NCI-H524 treated with DMSO at 0.1 percent for 48 hours (cell line): ENCODE measurements at places on chromosomes 5 and 9.

DNA sequence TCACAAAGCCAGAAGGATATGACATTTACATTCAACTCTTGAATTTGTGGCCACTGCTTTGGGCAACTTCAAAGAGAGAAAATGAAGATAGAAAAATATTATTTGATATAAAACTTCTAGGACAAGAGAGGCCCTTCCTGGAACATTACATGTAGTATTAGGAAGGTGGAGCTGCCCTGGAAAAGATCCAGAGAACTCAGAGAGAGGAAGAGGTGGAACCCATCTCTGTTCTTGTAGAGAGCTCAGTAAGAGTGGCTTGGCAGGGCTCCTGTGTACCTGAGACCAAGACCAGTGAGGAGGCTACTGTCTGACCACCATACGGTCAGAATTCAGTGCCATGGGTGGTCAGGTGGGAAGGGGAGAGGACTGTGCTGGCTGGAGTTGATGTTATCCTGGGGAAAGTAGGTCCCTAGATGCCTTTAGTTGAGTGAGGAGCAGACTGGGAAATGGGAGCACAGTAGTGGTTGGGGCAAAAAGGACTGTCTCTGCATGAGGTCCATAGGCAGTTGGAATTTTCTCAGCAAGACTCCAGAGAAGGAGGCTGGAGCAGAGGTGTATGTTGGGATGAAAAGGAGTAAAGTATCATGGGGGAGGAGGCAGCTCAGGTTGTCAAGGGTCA is 7.6 kb downstream of the TGFBI start:
- no peak for DNase-seq

DNA sequence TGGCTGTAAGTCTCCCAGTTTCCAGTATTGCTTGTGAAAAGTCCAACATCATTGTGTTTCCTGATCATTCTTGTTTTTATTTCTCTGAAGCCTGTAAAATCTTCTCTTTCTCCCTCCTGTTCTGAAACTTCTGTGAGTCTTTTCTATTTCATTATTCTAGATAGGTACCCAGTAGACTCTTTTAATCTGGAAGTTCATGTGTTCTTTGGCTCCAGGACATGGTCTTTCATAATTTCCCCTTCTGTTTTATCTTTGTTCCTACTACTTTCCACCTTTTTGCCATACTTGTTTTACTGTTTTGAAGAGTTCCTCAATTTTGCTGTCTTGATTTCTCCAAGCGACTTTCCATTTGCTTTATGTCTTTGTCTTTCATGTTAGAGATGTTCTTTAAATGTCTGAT is 168.1 kb downstream of the APBA1 start:
- DNase-seq, result no peak

DNA sequence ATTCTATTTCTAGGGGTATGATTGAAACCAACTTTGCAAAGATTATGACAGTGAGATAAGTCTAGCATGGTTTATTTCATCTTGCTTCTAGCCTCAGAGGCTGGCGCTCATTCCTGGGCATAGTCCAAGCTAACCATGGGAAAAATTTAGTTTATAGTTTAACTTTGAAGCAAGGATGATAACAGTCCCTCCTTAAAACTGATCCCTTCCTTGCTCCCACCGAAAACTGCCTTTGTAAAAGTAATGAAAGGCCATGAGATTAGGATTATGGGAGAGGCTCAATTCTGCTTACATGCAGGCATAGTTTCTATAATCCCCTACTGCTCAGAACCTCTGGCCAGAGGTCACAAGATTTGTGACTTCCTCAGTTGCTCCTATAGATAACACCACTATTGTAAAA is 75.7 kb downstream of the TARS1 start:
- DNase-seq, result no peak

- DNase-seq, result no peak
Measured at GRCh38 chr9:73149371-73150067, 2.1 kb upstream of the ANXA1 start.

DNA sequence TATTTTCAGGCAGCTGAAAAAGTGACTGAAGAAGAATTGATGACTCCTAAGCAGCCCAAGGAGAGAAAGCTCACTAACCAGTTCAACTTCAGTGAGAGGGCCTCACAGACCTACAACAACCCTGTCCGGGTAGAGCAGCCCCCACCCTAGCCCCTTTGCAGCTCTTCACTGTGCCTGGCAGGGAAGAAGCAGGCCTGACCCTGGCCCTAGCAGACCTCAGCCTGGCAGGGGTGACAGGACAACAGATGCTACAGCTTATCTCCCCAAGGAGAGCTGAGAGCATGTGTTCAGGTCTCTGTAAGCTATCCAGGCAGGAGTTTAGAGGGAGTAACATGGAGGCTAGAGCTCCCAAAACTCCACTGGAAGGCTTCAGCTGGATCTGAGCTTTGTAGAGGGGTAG is 31.8 kb downstream of the DNAI1 start:
- no peak for DNase-seq

- no peak for DNase-seq
Measured at GRCh38 chr9:34252670-34253459, 74.0 kb downstream of the UBAP1 start.

GRCh38 chr9:109331353-109331752 is 10.5 kb upstream of the EPB41L4B start:
- DNase-seq, result no peak

DNA sequence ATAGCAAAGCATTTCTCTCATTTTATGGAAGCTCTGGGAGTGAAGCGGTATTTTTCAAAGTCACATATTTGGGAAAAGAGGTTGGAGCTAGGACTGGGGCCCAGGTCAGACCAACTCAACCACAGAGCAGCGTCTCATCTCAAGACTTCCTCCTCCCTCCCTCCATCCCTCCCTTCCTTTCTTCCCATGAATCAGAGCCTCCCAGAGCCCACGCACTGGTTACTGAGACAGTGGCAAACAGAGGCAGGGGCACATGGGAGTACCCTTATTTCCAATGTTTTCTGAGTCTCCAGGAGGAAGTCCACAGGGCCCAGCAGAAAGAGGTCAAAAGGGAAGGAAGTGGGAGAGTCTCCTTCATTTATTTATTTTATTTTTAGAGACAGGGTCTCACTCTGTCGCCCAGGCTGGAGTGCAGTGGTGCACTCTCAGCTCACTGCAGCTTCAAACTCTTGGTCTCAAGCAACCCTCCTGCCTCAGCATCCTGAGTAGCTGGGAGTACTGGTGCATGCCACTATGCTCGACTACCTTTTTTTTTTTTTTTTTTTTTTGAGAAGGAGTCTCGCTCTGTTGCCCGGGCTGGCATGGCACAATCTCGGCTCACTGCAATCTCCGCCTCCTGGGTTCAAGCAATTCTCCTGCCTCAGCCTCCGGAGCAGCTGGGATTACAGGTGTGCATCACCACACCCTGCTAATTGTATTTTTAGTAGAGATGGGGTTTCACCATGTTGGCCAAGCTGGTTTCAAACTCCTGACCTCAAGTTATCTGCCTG is 52.5 kb upstream of the CDKN2AIPNL start:
- DNase-seq, result no peak

DNA sequence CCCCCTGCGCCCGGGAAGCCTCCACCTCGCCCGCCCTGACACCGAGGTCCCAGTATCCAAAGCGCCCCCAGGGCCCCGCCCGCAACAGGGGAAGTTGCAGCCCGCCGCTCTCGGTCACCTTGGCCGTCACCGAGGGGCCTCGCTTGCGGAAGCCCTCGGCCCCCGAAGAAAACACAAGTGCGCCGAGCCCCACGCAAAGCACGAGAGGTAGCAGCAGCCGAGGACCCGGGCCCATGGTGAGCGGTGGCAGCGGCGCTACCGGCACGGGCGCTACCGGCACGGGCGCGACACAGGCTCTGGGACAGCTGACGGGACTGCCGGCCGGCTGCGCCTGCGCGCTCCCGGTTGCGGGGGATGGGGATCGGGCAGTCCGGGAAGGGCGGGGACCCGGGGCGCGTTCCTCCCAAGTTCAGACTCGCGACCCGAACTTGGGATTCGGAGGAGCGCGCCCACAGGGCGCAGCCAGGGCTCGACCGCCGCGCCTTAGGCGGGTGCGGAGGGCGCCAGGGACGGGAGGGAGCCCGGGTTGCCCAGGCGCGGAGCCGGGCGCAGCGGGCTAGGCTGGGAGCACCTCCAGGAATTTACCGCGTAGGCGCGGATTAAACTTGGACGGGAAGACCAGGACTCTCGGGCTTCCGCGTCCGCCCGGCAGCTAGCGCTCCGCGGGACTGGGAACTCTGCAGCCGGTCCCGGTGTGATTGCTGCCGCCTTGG is at the start of gene PPIC:
Gene PPIC, minus strand, starts transcription at position 335 of the 713 bp plus-strand sequence. Its CDS starts 100 bp downstream, at position 235.
- no peak for DNase-seq

DNA sequence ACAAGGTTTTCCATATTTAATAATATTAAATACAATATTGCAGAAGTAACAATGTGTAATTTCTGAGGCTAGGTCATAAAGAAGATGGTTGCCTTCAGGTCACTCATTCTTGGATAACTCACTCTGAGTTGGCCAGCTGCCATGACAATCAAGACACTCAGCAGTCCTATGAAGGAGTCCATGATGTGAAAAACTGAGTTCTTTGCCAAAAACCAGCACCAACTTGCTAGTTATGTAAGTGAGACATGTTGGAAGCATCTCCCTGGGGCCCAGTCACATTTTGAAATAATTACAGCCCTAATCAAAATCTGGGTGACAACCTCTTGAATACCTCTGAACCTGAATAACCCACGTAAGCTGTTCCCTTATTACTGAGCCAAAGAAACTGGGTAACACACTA is 453.2 kb downstream of the CDH18 start:
- DNase-seq, result no peak

DNA sequence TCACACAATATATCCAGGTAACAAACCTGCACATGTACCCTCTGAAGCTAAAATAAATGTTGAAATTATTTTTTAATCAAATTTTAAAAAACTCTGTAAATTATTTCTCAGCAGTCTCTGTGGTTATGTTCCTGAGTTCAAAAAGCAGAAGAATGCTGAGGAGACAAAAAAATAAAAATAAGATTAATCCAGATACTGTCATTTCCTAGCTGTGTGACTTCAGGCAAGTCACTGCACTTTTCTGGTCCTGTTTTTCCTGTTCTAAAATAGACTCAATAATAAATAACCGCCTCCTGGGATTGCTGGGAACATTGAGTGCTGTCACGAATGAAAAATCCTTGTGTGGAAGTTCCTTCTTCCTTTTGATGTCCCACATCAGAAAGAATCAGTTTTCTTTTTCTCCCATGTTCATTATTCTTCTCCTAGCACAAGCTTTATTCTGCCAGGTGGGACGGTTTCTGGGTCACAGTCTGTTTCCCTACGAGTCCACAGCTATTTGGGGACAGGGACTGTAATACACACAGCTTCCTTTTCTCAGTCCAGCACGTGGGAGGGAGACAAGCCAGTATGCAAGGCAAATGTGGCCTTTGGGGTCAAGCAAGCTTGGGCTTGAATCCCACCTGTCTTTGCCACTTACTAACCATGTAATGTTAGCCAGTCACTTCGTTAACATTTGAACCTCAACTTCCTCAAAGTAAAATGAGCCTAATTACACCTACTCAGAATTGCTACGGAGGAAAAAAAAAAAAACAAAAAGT is 156.9 kb downstream of the TRIM32 start:
- DNase-seq, result no peak

DNA sequence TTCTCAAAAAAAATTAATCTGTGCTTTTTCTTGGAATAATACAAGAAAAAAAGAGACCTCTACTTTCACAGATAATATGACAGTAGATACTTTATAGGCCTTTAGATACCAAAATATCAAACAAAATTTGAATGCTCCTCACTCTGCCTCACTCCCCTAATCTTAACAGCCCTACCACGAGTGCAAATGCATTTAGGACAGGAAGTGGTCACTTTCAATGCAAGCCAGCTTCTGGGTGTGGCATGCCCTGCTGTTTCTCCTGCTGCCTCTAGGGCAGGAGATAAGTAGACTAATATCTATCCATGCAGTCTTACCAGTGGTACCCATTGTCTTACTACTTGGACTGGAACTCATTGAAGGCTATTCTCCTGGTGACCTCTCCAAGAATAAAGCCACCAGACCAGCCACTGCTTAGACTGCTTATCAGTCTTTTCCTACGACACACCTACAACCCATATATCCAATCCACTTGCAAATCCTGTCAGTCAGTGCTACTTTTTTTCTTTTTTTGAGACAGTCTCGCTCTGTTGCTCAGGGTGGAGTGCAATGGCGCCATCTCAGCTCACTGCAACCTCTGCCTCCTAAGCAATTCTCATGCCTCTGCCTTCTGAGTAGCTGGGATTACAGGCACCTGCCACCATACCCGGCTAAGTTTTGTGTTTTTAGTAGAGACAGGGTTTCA is 23.0 kb downstream of the FRRS1L start:
- no peak for DNase-seq

DNA sequence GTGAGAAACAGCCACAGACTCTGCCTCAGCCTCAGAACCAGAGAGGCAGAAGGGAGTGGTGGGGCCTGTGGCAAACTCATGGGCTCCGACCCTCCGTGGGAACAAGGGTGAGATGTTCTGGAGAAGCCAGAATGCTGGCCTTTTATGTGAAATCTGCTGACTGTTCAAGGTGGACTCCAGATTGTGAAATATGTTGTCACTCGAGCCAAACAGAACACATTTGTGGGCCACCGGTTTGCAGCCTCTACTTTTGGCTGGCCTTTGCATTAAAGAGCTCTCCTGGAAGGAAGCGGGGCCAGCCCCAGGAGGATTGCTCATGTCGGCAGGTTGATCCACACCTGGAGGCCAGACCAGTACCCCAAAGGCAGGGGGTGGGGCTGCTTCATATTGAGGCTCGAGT is 62.4 kb downstream of the ERGIC1 start:
- no peak for DNase-seq

- no peak for DNase-seq
Measured at GRCh38 chr5:40334242-40334635, 345.5 kb upstream of the PTGER4 start.

- DNase-seq, result no peak
Measured at GRCh38 chr5:9194509-9194908, 351.4 kb downstream of the SEMA5A start.

GRCh38 chr9:108956631-108957026 is 22.4 kb downstream of the ABITRAM start:
- DNase-seq, result no peak

DNA sequence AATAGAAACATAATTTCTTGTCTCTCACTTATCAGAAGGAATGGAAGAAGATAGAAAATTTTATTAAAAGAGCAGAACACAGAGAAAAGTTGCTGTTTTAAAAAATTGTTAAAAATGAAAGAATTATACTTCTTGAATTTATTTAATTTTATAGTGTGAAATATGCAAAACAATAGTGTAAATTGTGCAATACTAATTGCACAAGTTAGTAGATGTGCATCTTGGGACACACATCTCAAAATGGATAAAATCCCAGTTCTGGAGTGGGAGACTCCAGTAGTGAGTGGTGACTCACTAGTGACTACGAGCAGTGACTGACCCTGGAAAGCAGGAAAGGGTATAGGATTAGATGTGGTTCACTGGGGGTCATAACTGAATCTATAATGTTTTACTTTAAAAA is 223.2 kb downstream of the MSX2 start:
- no peak for DNase-seq

GRCh38 chr5:96522635-96523355 is 89.7 kb upstream of the PCSK1 start:
- no peak for DNase-seq

DNA sequence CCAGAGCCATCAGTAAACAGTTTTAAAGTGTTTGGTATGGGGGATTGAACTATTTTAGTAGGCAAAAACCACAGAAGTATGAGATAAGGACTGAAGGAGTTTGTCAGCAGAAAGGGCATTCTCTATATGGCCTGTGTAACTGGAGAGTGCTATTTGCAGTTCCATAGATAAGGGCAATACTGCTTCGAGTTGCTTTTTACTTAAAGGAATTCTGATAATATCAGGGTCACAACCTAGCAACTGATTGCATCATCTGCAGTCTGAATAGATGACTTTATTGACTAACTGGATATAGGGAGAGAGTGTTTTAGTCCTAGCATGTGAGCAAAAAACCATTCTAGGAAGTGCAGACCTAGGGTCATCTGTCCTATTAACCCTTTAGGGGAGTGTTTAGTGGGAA is 645.2 kb upstream of the PTPRD start:
- no peak for DNase-seq

GRCh38 chr5:42839196-42839595 is 27.5 kb upstream of the SELENOP start:
- DNase-seq, result no peak
